Upper lobe of right lung (tissue), 1 donor: ENCODE measurements at places on chromosomes 7 and 10. TPM values are rescaled to one million over a fixed set of nuclear protein-coding genes. Genes with fewer than 3 reads are reported as not detected.

MYH16 gene
- not detected for total RNA-seq

ACHE gene
- total RNA-seq: 2.9 TPM

DNA sequence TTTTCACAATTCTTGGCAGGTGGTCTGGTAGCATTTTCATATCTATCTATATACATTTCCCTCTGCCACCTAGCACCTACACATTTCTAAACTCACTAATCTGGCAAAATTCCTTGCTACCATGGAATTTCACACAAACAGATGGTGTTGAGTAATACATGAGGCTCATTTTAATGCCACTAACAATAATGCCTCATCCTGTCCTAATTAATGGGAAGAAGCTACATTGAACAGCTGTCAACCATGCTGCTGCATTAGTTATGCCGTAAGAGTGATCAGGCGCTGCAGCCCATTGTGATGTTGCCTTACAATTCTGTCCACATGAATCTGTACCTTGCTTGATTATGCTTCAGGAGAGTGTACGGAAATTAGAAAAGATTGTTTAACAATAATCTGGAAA, 23.2 kb downstream of the COL1A2 start:
- H3K27ac ChIP-seq: no peak overlapping the region
- H3K4me3 ChIP-seq: no peak overlapping the region
- DNase-seq: no peak
- peaks cover 56% of the 10 kb centered on the region for H3K36me3 ChIP-seq
- H3K27me3 ChIP-seq: no peaks in the 10 kb centered on the region

- no peak for DNase-seq
- no peak overlapping the region for H3K27ac ChIP-seq
- H3K4me1 ChIP-seq: peaks cover 3% of the 10 kb centered on the region
- H3K4me3 ChIP-seq: no peak overlapping the region
Observed at GRCh38 chr10:132438091-132439024, 41.4 kb downstream of the PWWP2B start.

DNA sequence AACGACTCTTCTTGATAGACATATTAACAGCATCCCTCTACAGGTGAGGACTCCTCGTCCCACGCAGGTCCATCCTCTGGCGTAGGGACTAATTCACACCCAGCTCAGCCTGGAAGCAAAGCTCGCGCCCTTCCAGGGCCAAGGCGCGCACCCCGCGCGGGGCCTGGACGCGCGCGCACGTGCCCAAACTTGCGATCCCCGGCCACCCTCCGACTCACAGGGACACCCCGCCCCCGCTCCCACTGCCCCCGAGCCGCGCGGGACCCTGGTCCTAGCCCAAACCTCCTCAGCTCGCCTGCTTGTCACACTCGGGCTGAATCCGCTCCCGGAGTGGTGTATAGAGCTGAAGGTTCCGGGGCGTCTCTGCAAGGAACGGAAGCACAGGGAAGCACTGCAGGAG, 76.9 kb downstream of the ZNF248 start:
- H3K4me1 ChIP-seq: no peaks in the 10 kb centered on the region
- H3K27ac ChIP-seq: no peak overlapping the region
- H3K4me3 ChIP-seq: no peak overlapping the region
- no peaks in the 10 kb centered on the region for H3K36me3 ChIP-seq
- H3K27me3 ChIP-seq: no peaks in the 10 kb centered on the region

DNA sequence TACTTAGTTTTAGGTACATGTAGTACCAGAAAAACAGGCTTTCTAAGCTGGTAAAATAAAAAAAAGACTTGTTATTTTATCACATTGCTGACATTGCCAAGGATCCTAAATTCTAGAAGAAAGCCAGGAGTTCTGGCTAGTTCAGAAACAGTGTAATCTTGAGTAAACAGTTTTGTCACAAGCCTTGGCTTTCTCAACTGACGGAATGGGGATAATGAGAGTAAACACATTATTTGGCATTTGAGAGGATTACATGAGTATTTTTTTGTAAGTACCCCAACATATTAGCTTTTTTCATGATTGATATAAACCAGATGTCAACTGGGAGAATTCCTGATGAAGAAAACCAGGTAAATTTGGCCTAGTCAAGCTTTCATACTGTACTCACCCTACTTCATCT, 269.8 kb downstream of the SORCS1 start:
- no peaks in the 10 kb centered on the region for H3K27me3 ChIP-seq
- no peak overlapping the region for H3K27ac ChIP-seq
- no peak for DNase-seq
- no peak overlapping the region for H3K4me3 ChIP-seq

DNA sequence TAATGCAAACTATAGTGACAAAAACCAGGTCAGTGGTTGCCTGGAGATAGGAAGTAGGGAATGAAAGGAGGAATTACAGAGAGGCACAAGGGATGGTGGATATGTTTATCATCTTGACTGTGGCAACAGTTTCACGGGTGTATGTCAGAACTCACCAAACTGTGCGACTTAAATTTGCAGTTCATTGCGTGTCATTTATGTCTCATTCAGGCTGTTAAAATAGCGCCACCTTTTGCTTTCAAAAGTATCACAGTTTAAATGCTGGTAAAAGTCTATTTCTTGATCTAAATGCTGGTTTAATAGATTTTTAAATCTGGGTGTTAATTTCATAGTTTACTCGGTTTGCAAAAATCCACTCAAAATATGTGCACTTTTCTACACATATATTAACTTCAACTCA, 51.0 kb downstream of the PTTG1IP2 start:
- no peak overlapping the region for H3K27ac ChIP-seq
- H3K4me1 ChIP-seq: no peaks in the 10 kb centered on the region
- DNase-seq: no peak
- H3K27me3 ChIP-seq: no peaks in the 10 kb centered on the region
- H3K36me3 ChIP-seq: no peaks in the 10 kb centered on the region
- no peak overlapping the region for H3K4me3 ChIP-seq

- H3K27ac ChIP-seq: no peak overlapping the region
- no peaks in the 10 kb centered on the region for H3K36me3 ChIP-seq
- no peak for DNase-seq
- peaks cover 7% of the 10 kb centered on the region for H3K4me1 ChIP-seq
Observed at GRCh38 chr10:89591111-89591795, 53.8 kb downstream of the PANK1 start.

DNA sequence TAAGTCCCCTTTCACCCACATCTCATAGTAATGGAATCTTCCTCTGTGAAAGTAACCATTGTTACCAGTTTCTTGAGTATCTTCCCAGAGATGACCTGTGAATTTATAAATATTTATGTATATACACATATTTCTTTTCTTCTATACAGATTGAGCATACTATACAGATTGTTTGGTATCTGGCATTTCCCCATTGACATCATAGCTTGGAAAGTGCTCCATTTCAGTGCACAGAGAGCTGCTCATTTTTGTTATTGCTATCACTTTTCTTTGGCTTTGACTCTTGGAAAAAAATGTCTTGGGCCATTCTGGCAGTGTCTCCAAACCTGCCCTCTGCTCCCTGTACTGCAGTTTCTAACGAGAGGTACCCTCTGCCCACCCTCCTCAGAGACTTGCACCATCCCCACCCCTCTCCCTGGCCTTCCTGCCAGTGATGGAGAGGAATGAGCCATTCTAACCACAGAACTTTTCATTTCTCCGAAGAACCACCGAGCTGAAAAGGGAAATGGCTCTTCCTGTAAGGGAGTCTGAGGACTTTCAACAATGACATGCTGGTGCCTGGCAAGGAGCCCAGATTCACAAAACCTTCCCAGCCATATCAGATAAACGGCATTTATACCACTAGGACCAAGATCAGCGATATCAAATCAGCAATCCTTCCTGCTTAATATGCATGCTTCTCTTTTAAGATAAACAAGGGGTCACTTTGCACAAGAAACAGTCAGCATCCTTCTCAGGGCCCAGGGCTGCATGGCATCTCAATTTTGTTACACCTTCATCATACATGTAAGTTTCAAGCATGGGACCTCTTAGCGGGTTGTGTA, 19.7 kb upstream of the CCSER2 start:
- H3K4me3 ChIP-seq: no peak overlapping the region
- no peak for DNase-seq
- peaks cover 16% of the 10 kb centered on the region for H3K4me1 ChIP-seq
- H3K27me3 ChIP-seq: no peaks in the 10 kb centered on the region
- H3K27ac ChIP-seq: peak overlapping the region; percentile 45

DNA sequence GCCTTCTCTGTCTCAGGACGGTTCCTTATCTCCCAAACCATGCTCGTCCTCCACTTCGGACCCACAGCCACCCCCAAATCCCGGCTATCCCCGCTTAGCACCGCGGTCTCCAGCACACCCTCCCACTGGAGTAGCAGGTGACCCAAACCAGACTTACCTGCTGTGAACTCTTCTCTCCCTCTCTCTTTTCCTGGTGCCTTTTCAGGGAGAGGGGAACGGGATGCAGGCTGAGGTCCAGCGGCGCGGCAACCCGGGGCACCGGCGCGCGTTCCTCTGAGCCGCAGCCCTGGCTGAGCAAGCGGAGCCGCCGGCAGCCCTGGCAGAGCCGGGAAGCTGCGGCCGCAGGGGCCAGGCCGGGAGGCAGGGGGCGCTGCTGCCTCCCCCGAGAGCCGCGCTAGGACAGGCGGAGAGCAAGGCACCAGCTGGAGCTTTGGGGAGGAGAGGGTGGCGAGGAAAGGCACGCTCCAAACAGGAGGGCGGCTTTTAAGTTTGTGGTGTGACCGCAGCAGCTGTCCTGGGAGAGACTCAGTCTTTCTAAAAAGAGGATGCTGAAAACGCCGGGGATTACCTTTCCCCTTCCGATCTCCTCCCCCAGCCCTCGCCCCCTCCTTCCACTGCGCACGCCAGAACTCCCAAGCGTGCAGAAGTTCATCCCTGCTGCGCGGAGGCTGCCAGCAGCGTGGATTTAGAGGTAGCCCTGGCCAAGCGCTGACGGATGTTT, at the start of gene SEMA3D:
Gene SEMA3D (minus strand): TSS at position 536 of the 721 bp plus-strand sequence. CDS start 65,165 bp downstream, outside the sequence.
- peak within 1 kb of the TSS; percentile 37 for H3K27ac ChIP-seq
- no peaks in the 10 kb centered on the region for H3K36me3 ChIP-seq
- H3K4me3 ChIP-seq: peak within 1 kb of the TSS; percentile 52
- peaks cover 10% of the 10 kb centered on the region for H3K27me3 ChIP-seq

GRCh38 chr10:63414481-63415260, 51.1 kb downstream of the JMJD1C start:
- H3K27ac ChIP-seq: no peak overlapping the region
- no peak overlapping the region for H3K4me3 ChIP-seq
- no peaks in the 10 kb centered on the region for H3K36me3 ChIP-seq
